ENCODE measurements at places on chromosomes 11 and 22.

GRCh38 chr22:42368379-42369249, 63.6 kb downstream of the NFAM1 start:
- no peak for DNase-seq

DNA sequence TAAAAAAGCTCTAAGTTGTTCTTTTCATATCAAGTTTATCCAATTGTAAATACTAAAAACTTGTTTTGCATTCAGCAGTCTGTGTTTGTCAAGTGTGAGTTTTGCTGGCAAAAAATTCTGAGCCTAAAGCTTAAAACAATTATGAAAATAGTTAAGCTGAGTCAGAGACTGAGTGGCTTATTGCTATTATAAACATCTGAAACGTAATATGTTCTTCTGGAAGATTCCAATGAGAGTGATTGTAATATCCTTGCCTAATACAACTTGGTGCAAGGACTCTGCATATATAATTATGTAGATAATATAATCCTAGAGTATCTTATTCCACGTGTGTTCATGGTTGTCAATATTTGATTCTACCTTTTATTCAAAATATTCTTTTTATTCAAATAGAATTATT, 14.1 kb upstream of the NUP50 start:
- DNase-seq: no peak

DNA sequence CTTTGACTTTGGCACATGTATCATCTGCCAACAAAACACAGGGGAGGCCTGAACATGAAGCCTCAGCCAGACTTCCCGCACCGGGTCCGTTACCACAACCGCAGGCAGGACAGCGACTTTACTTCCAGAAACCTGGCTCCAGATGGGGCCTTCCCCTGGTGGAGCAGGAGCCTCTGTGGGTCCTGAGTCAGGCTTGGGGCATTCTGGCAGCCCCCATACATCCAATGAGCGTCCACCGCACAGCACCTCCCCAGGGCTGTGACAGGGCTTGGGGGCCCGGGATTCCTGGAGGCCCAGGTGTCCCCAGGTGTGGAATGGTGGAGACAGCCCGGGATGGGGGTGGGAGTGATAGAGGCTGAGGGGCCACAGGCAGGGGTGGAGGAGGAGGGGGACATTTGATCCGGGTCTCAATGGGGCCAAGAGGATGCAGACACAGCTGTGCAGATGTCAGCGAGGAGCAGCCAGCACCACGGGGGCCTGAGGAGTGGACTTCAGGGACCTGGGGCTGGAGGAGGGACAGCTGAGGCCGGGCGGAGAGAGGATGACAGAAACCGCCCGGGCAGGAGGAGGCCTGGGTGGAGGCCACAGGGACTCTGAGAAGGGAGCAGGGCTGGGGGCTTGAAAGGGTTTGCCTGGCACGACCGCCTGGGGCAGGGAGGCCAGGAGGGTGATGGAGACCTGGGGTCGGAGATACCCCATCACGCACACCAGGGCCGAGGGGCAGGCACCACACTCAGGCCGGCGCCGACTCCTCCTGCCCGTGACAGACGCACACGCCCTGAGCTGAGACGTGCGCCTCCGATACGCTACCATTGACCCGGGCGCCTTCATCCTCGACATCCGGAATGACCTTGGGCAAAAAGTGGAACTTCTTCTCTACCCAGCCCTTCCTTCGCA, 8.6 kb downstream of the TTLL8 start:
- no peak for DNase-seq

DNA sequence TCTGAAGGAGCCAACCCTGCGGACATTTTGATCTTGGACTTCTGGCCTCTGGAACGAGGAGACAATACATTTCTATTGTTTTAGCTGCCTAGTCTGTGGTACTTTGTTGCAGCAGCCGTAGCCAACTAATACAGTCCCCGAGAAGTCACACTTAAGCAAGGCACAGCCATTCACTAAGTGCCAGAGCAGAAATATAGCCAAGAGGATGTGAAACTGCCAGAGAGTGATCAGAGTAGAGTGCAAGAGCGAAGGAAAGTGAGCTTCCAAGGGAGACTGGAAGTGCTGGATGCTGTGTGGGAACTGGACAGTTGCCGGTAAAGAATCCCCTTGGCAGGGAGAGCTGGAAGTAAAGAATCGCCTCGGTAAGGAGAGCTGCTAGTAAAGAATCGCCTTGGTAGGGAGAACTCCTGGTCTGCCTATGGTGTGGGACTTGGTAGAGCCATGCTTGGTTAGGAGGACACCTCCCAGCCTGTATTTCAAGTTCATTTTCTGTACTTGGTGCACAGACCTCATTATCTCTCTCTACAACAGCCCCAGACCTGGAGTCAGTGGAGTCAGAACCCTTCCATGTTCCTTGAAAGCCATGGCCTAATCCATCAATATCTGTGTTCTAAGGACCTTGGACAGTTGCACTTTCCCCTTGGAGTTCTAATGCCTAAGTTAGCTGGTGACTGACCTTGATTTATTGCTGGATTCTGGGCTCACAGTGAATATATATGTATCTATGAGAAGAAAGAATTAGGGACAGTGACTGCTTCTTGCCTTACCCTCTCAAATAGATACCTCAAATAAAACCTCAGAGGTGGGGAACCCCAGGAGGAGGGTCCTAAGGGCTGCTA, 162.1 kb downstream of the LDLRAD3 start:
- DNase-seq: no peak

GRCh38 chr22:41469218-41469851, 418 bp downstream of the ACO2 start:
- DNase-seq: peak; percentile 31

GRCh38 chr22:23393721-23394320, 186.3 kb downstream of the IGLL1 start:
- DNase-seq: no peak

DNA sequence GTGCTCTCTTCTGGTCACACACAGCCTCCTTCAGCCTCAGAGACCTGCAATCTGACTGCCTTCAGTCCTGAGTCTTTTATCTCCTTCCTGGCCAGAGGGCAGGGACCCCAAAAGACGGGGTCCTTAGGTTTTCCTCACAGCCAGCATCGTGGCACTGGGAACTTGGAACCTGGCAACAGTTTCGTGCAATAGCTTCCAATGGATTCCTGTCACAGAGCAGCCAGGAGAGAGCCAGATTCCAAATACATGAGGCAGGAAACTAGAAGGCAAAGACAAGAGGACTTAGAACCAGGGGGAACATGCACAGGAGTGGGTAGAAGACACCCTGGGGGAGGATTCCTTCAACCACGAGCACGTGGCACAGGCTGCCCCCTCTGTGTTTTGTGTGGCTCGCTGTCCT, 48.6 kb downstream of the C11orf91 start:
- DNase-seq: no peak

Data from NCI-H1930 (cell line).